Brain microvascular endothelial cell (primary cell): ENCODE measurements at places on chromosomes 12 and 14.

GRCh38 chr12:43969882-43970281, 134.0 kb downstream of the TMEM117 start:
- peak; percentile 58 for DNase-seq

DNA sequence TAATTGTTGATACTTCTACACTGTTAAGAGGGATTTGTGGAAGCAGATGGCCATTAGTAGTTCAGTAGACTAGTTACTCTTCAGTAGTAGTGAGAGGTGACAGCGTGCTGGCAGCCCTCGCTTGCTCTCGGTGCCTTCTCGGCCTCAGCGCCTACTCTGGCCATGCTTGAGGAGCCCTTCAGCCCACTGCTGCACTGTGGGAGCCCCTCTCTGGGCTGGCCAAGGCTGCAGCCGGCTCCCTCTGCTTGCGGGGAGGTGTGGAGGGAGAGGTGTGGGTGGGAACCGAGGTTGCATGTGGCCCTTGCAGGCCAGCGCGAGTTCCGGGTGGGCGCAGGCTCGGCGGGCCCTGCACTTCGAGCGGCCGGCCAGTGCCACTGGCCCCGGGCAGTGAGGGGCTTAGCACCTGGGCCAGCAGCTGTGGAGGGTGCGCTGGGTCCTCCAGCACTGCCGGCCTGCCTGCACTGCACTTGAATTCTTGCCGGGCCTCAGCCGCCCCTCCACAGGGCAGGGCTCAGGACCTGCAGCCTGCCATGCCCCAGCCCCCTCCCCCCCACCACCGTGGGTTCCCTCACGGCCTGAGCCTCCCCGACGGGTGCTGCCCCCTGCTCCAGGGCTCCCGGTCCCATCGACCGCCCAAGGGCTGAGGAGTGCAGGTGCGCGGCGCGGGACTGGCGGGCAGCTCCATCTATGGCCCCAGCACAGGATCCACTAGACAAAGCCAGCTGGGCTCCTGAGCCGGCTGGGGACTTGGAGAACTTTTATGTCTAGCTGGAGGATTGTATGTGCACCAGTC, 139.3 kb downstream of the NUBPL start:
- DNase-seq = no peak

- peak; percentile 69 for DNase-seq
Measured at GRCh38 chr12:28937196-28937595, 211.9 kb upstream of the FAR2 start.

- no peak for DNase-seq
Measured at GRCh38 chr14:46230540-46230939, 421.0 kb downstream of the RPL10L start.

- DNase-seq = no peak
Measured at GRCh38 chr12:123153906-123154305, 3.0 kb upstream of the PITPNM2 start.

- DNase-seq = no peak
Measured at GRCh38 chr12:122878780-122879612, 16.9 kb downstream of the VPS37B start.

GRCh38 chr14:27410981-27411380, 813.1 kb upstream of the NOVA1 start:
- DNase-seq = no peak

DNA sequence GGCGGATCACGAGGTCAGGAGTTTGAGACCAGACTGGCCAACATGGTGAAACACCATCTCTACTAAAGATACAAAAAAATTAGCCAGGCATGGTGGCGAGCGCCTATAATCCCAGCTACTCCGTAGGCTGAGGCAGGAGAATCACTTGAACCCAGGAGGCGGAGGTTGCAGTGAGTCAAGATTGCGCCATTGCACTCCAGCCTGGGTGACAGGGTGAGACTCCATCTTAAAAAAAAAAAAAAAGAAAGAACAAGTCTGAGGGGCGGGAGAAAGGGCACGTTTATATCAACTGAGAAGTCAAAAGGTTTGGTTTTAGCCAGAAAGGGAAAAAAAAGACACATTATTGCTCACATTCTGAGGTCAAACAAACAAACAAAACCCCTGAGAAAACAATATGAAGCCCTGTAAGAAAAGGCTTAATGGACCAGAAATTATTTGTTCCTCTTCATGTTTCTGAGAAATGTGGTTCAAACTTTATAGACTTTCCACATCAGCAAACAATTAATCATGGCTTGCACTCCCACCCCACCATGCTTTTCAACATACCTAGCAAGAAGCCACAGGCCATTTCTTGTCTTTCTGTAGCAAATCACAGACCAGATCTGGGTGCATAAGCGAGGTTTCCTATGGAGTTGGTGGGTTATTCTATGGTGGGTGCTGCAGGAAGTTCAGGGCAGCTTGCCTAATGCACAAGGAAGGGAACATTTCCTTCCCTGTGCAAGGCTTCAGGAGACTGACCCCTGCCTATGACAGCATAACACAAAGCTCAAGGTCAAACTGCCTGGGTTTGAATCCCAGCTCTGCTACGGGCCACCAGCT, 80.1 kb downstream of the SSPN start:
- peak; percentile 32 for DNase-seq

DNA sequence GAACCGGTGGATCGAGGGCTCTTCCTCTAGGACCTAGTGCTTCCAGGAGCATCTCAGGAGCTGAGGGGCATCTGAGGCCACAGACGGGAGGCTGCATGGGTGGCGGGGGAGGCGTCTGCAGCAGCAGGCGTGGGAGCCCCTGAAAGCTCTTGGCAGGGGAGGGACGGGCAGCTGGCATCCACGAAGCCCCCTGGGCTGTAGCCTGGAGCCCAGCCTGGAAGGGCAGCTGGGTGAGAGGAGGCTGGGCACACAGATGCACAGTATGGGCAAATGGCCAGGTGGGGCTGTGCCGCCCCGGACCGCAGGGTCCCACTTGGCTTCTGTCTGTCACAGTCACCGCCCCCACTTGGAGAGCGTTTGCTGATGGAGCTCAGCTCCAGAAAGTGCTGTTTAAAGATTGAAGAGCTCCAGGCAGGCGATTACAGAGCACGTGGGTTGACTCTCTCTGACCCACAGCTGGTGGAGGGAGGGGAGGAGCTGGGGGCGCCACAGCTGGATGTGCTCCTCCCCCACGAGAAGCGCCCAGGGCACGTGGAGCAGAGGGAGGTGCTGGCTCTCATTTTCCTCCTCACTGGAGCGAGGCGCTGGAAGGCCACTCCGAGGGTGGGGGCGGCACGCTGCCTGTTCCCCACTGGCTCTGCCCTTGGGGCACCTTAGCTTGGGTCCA, 155.0 kb upstream of the C14orf180 start:
- DNase-seq = no peak

DNA sequence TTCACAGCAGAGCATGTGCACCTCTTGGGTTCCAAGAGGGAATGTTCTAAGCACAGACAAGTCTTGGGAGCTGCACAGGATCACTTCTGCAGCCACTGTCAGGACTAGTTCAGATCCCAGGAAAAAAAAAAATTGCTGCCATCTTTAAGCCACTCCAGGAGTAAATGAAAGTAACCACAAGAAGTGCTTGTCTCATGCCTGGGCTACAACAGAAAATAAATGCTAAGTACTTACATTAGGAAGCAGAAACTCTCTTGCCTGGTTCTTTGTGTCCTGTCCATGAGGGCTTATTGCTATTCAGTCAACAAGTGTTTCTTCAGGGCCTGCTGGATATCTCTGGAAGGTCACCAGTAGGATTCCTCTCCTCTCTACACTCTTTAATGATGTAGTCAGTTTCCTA, 176.1 kb downstream of the KTN1 start:
- DNase-seq = no peak

DNA sequence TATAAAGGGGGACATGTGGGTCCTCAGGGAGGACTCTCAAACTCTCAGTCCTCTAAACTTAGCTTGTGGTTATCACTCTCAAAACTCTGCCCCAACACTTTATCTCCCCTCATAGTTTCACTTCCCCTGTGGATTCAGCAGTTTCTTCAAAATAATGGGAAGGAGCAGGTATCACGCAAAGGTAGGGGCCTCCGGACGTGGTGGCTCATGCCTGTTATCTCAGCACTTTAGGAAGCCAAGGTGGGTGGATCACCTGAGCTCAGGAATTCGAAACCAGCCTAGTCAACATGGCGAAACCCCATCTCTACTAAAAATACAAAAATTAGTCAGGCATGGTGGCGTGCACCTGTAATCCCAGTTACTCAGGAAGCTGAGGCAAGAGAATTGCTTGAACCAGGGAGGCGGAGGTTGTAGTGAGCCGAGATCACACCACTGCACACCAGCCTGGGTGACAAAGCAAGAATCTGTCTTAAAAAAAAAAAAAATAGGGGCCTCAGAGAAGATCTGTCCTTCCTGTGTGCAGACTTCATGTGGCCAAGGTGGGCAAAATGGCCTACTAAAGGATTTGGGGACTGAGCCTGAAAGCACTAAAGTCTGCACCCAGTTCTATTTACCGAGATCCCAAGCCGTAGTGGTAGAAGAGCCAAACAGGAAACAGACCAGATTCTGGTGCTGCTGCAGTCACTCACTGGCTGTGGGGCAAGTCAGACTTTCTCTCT, 6.4 kb downstream of the ITGB7 start:
- DNase-seq = no peak

DNA sequence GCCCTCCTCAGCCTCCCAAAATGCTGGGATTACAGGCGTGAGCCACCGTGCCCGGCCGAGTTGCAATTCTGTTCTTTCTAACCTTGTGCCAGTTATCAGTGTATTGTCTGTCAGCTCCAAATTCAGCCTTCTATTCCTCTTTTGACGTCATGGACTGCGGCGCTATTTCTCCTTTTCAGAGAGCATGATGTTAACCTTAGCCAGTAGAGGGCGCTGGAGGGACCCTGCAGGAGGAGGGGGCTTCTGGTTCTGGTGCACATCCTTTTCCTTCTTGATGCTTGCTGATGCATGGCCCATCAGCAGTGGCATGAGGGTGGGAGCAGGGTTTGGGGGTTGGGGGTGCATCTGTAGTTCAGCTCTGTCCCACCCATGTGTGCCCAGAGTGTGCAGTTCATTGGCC, 179.3 kb upstream of the RMST start:
- DNase-seq = no peak

DNA sequence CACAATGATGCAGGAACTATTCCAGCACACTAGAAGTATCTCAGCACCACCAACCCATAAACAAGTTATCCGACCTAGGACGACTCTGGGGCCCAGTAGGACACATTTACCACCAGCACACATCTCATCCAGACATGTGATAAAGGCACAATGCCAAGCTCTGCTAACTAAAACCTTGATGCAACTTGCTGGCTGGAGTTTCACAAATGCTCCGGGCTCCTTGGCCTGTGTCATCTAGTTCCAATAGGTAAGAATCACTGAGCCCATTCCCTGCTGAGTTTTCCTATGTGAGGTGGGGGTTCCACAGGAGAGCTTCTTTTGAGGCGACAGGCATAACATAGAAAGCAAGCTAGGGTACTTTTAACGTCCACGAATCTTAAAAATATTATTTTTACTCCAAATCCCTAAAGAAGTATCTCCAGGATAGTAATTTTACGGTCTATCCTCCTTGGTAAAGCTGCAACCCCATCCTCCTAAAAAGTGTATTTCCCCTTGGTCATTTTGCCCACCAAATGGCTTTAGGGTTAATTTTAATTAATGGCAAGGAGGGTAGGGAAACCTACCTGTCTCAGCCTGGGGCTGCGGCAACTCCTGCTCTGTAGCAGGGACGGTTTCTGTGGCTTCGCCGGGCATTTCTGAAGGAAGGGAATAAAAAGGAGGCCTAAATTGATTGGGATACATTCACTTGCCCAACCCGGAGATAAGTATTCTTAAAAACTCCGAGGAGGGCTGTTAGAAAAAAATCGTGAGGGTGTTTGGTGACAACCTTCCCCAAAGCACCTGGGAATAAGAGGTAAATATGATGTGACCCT, 1.0 kb downstream of the NACA start:
- peak; percentile 70 for DNase-seq

DNA sequence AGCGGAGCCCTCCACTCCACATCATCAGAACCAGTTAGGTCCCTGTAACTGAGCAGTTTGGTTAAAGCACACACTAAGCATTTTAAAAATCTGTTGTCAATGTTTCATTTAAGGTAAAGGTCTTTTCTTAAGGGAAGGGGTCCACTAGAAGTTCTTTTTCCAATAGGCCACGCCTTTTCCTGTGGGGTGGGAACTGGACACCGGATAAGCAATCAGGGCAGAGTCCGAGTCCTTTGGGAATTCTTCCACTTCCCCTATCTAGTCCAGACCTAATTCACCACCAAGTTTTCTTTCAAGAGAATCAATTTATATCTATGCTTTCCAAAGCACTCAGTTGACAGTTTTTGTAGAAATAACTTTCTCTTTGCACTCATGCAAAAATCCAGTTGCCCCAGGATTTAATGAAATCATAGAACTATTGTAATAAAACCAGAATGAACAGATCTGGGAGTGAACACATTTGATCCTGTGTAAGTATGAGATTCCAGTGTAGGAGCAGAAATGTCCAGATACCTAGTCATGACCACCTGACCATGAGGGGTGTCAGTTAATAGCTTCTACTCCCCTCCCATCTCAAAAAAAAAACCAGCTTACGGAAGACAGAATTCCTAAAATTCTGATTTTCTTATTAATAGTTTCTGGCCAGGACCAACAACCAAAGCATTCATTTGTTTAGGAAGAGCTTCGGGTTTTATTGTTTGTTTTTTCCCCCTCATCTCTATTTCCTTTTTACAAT, 11.7 kb downstream of the VPS37B start:
- no peak for DNase-seq

DNA sequence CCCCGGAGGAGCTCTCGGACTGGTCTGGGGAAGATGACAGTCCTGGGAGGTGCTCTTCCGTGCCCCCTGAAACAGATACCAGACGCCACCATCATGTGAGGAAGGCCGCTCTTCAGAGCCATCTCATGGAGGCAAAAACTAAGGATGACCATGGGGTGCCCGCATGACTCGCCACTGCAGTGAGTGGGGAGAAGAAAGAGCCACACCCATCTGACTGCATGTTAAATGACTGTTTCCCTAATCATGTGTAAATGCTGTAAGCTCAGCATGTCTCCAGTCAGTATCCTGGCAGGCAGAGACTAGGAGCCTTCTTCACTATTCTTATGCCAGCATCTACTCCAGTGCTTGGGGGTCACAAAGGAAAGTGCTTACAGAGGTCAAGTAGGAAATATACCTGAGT, 4.0 kb downstream of the STON2 start:
- DNase-seq = no peak

GRCh38 chr12:47520029-47520428, 185.8 kb downstream of the RPAP3 start:
- DNase-seq = no peak

- no peak for DNase-seq
Measured at GRCh38 chr14:88271205-88271604, 51.9 kb downstream of the KCNK10 start.
